Activated CD4-positive, alpha-beta T cell treated with anti-CD3 and anti-CD28 coated beads, Interleukin-2, amount 50 U/mL, for 48 hours (primary cell): ENCODE measurements at places on chromosomes 3 and 15.

- DNase-seq: no peak
Measured at GRCh38 chr3:33659856-33660434, 58.1 kb downstream of the CLASP2 start.

- DNase-seq: no peak
Measured at GRCh38 chr3:189908646-189909045, 212.1 kb downstream of the P3H2 start.

DNA sequence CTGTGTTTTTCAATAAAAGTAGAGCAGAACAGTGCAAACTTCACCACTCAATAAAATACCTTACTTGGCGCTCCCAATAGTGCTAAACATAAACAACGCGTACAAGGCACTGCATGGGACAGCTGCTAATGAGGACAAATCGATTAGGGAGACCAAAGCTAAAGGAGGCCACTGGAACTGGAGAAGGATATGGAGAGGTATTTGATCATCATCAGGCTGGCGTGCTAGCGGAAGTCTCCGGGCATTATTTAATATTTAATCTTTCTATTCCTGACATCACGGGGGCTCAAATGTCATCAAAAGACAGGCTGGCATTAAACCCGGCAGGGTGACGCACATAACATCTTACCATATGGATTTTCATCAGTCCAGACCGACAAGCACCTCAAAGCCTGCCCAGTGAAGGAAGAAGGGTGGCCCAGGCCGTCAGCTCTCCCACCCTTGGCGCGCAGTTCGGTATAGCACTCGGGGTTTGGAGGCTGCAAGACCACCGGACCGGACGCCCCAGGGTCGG, 604 bp downstream of the CCPG1 start:
- DNase-seq: no peak

DNA sequence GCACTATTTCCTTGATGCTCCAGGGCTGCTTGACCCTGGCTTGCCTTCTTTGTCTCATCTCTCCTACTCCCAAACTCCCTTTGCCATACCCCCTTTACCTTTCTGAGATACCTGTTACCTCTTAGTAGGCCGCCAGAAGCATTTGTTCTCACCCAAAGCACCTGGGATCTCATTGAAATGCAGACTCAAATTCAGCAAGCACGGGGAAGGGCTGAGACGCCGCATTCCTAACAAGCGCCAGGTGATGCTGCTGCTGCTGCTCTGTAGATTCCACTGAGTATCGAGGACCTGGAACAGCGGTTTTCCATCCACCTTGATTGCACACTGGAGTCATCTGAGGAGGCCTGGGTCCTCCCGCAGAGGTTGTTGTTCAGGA, 91.8 kb downstream of the TMEM266 start:
- no peak for DNase-seq

DNA sequence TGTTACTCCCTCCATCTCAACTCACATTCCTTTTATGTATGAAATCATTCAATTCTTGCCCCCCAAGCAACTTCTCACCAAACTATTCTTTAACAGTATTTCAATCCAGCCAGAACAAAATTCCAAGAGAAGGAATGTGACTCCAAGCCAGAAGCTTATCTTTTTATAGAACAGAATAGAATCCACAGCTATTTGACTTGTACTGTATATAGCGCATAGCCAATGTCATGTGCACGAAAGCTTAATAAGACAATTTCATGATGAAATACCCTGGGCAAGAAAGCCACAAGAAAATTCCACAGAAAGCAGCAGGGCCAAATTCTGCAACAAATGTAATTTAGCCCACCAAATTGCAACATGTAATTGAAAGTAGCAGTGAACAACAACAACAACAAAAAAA, 127.6 kb upstream of the UBE2E2 start:
- DNase-seq: no peak

GRCh38 chr3:193782276-193782647, 189.3 kb downstream of the OPA1 start:
- no peak for DNase-seq

DNA sequence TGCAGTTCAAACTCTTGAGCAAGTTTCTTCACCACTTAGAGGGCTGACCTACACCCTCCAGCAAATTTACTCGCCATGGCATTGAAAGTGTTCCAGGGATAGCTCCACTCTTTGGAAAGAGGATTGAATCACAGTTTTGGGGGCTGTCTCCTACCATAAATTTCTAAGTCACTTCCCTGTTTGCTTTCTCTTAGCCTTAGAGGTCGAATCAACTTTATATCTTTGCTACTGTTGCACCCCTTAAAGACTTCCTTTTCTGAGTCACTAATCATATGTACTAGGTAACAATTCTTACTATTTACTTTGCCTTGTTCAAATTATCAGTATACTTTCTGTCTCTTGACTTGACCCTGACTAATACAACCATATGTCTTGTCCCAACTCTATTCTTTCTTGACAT, 1151.8 kb upstream of the ALCAM start:
- no peak for DNase-seq

- DNase-seq: no peak
Measured at GRCh38 chr3:172559020-172559419, 35.8 kb upstream of the TNFSF10 start.

- DNase-seq: no peak
Measured at GRCh38 chr15:50543556-50543955, 2.9 kb downstream of the USP50 start.

GRCh38 chr3:118943597-118943996, 91.0 kb downstream of the IGSF11 start:
- no peak for DNase-seq

- no peak for DNase-seq
Measured at GRCh38 chr3:17132286-17133115, 247.7 kb downstream of the PLCL2 start.

DNA sequence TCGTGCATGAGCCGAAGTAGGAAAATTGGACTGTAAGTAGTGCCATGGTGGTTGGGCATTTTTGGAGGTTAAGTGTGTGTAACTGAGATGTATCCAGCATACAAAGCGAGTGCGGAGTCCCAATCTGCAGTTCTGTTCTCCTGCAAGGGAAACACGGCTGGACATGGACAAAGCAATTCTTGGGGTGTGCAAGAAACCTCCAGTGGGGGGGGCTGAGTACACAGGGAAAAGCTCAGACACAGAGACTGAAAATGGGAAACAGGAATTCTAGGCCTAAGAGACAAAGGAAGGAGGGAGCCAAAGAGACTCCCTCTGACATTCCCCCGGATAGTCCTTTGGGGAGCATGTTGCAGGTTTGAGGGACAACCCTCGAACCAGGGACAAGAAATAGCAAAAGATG, 83.2 kb upstream of the PLSCR4 start:
- DNase-seq: no peak

- DNase-seq: no peak
Measured at GRCh38 chr3:55858302-55858701, 371.2 kb upstream of the WNT5A start.

- no peak for DNase-seq
Measured at GRCh38 chr3:19543212-19543841, 390.7 kb downstream of the EFHB start.

DNA sequence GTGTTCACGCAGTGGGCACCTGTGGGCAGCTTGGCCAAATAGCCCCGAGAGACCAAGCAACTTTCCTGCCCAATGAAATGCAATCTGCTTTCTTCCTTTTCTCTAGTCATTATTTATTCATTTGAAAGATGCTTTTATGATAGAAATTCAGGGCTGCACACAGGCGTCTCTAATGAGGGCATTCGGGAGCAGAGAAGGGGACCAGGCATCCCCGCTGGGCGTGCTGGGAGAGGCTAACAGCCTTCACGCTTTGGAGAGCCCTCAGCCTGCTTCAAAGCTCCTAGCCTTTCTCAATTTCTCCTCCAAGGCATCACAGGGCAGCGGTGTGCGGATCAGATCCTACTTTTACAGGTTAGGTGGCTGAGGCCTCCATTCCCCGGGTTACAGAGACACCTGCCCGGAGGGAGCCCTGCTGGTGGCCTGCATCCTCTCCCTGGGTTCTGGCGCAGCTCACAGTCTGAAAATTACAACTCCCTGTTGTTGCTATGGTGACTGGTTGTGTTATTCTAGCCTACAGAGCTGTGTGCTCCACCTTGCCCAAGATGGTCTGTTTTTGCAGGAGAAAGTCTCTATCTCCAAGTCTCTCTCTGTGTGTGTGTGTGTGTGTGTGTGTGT, 21.8 kb upstream of the KLF13 start:
- DNase-seq: no peak

GRCh38 chr3:171542976-171543375, 82.8 kb upstream of the TNIK start:
- no peak for DNase-seq

DNA sequence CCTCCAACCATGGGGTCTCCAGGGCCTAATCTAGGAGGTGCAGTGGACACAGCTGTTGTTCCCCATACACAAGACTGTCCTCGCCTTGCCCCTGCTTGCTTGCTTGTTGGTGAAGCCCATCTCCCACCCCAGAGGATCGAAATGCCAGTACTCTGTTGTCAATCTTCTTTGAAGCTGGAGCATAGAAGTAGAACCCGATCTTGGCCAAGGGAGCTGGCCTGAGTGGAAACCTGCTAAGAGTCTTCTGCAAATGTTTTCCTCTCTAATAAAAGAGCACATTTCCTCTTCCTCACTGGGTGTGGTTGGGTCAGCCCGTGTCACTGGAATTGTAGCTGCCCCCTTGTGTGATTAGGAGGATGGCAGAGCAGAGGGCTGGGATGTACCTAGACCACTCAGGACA, 85.4 kb downstream of the HES1 start:
- DNase-seq: no peak

DNA sequence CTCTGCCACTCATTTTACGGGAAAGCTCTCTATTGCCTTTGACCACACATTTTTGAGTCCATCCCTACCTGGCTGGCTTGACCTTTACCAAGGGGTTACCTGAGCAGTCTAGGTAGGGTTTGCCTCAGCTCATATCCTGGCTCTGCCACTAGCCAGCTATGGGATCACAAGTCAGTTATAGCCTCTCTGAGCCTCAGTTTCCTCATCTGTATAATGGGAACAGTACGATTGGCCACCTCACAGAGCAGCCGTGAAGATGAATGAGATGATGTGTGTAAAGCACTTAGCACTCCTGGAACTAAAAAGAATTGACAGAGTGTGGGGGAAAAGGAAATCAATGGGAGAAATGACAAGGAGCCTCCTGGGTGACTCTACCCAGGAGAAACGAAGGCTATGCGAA, 28.0 kb downstream of the SPATA12 start:
- no peak for DNase-seq

DNA sequence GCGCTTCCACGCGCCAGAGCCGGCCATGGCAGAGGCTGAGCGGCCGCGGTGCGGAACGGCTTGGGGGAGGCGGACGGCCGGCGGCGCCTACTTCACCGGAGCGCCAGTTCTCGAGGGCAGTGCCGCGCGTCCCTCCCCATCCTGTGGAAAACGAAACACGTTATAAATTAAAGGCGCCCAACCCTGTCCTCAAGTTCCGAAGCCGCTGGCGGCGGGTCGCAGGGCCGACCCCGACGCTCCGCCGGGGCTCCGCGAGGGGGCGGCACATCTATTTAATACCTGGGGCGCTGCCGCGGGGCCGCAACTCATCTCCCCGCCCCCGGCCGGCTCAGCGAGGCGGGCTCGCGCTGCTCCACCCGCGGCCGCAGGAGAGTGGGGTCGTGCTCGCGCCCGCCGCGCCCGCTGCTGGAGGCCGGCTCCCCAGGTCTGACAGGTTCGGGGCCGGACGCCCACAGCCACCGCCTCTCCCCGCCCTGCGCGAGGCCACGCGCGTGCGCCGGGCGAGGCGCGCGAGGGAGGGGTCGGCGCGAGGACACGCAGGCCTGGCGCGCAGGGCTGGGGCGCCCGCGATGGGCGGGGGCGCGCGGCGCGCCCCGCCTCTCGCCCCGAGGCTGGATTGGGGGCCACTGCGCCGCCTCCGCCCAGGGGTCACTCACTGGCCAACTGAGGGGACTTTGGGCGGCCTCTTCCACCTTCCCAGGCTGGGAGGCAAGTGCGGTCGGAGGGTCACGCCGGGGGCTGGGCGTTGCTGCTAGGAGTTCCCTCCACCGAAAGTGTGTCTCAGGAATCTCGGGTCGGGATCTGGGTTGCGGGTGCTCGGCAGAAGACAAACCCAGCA, at the start of gene SLC30A4:
TSS of gene SLC30A4 (minus strand) at position 428 of the 838 bp plus-strand sequence. CDS start at position 27, 401 bp downstream.
- peak; percentile 61 for DNase-seq

GRCh38 chr3:42831321-42831713, 22.1 kb downstream of the ACKR2 start:
- DNase-seq: peak; percentile 88

DNA sequence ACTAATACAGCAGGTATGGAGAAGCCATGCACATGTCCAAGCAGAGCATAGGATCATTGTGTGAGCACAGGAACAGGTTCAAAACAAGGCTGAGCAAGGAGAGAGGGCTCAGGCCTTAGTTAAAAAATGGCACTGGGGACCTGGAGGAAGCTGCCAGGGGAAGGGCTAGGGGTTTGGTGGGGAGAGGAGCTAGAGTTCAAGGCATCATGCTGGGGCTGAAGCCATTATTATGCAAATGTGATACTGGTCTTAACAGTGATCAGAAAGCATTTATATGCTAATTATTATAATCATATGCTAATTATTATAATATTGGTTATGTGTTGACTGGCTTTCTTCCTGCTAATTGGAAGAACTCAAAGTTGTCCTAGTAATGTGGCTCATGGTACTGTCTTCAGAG, 546.0 kb upstream of the CFAP20DC start:
- no peak for DNase-seq

GRCh38 chr3:164903820-164904451, 174.4 kb downstream of the SI start:
- no peak for DNase-seq

DNA sequence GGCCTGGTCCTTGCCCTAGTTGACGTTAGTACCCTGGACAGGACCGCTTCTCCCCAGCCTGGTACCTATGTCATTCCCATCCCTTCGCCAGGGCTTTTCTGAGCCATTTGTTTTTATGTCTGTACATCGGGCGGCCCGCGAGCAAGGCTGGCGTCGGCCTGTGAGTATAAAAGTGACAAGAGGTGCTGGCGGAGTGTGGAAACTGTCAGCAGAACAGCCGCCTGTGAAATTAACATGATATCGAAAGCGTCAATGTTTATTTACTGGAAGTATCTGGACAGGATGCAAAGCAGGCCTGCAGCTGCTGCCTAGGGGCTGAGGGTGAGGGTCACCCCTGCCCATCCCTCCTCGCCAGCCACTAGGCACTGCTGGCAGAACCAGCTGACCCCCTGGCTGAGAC, 33.4 kb downstream of the LINGO1 start:
- no peak for DNase-seq

- DNase-seq: no peak
Measured at GRCh38 chr3:23601091-23601822, 204.5 kb upstream of the UBE2E1 start.

GRCh38 chr3:152961323-152961722, 126.4 kb downstream of the P2RY1 start:
- no peak for DNase-seq
